Stimulated activated CD4-positive, alpha-beta T cell treated with anti-CD3 and anti-CD28 coated beads, Interleukin-4, amount 100 ng/mL, for 1 hour (primary cell): ENCODE measurements at places on chromosomes 5 and 9.

DNA sequence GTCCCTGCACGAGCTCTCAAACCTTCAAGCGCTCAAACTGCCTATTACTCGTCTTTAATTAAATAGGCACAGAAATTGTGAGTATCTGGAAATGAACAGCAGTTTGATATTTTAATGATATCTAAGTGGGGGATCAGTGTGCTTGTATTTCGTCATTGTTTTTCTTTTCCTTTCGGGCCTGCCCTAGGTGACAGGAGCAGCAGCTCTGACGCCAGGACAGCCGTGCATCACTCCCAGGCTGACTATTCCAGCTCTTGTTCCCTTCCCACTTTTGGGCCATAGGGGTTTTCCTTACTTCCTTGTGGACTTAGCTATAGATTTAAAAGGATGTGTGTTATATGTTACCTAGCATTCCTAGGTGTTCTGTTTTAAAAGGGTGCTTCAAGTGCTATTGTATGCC lies 9.5 kb downstream of the BNIP1 start:
- DNase-seq, result no peak

DNA sequence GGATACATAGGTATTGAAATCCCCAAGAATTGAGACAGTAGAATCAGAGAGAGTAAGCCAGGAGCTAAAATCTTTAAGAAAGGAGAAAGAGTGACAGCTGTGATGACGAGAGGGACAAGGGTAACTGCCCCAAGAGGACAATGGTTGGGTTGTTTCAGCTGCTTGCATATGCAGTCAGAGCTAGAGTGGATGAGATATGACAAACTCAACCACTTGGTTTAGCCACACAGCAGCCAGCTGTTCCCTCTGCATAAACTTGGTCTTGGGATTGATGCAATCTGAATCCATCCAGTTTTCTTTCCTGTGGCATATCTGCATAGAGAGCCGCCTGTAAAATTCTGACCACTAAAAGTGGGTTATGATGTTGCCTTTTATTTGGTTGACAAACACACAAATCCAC lies 100.7 kb downstream of the ZNF622 start:
- no peak for DNase-seq

- no peak for DNase-seq
Measured at GRCh38 chr5:43115968-43116367, 4.7 kb upstream of the ZNF131 start.

DNA sequence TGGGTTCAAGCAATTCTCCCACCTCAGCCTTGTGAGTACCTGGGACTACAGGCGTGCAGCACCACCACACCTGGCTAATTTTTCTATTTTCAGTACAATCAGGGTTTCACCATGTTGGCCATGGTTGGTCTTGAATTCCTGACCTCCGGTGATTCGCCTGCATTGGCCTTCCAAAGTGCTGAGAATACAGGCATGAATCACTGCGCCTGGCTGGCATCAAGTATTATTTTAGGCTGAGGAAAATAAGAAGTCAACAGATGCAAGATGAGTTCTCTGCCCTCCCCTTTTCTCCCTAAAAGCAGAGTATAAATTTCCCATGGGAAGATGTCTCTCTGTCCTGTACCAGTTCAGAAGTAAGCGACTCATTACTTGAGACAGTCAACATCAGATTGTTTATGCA lies 71.5 kb downstream of the ELAVL2 start:
- no peak for DNase-seq

DNA sequence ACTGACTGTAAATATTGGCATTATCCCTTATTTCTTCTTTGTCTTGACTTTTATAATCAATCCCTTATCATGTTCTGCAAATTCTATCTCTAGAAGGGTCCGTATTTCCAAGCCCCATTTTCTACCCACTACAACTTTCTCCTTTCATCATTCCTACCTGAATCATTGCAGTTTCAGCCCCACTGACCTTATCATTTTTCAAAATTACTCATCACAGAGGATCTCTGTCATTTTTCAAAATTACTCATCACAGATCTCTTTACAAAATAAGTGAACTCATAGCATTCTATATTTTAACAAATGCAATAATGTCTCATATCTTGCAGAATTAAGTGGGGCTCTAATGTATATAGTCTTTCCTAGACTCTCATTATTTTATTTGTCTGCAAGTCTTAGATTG lies 256.9 kb upstream of the COX7C start:
- DNase-seq, result no peak

DNA sequence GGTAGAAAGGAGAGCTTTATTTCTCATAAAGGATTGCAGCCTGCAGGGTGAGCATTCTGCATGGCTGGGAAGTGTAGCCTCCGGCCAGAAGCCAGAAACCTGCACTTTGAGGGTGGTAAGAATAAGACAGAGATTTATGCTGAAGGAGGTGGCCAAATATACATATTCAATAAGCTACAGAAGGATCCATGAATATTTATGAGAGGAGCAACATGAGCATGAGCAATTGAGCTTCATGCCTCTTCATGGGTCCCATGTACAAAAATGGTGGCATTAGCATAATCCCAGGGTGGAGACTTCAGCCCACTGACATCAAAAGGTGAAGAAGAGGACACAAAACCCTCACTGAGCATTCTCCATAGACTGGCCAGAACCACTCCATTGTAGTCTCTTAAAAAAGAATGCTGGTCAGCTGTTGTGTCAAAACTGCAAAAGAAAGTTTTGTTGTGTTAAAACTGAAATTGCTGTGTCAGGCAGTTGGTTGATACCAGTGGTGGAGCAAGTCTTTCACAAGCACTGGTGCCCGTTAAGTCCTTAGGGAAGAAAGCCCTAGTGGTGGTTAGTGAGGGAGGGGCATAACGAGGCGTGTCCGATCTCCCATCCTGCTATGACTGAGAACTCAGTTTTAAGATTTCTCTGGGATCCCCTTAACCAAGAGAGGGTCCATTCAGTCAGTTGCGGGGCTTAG lies 160.8 kb upstream of the MAP1B start:
- DNase-seq, result no peak
